HuH-7.5 (cell line): ENCODE measurements at places on chromosomes 2 and 18.

DNA sequence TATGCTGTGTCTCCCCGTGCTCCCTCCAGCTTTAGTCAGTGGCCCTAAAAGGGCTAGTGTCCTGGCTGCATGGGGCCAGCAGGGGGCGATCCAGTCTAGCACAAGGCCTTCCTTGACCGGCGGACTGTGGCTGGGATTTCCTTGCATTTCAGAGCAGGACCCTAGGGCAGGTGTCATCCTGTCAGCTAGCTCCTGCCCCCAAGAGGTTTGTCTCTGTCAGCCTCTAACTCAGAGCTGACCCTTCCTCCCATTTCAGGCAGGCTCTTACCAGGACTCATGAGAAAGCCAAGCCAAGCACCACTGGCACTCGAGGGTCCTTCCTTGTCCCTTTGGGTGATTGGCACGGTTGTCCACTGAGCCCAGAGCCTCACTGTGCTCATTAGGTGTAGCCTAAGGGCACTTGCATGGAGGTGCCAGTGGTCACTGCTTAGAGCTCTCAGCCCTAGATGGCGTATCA is 140.3 kb downstream of the RPIA start:
- DNase-seq: peak; percentile 30

DNA sequence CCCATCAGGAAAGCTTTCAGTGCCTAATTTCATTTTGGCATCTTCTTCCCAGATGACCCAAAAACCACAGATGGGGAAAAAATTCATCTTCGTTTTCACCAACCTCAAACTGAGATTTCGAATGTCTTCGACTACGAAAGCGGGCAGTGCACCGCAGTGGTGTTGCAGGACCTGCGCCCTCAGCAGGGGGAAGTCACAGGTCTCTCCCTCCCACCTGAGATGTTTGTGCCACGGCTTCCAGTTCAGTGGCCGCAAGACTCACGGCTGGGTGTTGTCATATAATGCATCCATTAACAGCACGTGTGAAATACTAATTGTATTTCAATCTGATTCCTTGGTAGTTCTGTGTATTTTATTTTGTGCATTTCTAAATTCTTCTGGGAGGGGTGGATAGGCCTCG is 66.2 kb upstream of the SALL3 start:
- no peak for DNase-seq

- peak; percentile 31 for DNase-seq
Observed at GRCh38 chr2:97806738-97807618, 93.6 kb downstream of the ZAP70 start.

DNA sequence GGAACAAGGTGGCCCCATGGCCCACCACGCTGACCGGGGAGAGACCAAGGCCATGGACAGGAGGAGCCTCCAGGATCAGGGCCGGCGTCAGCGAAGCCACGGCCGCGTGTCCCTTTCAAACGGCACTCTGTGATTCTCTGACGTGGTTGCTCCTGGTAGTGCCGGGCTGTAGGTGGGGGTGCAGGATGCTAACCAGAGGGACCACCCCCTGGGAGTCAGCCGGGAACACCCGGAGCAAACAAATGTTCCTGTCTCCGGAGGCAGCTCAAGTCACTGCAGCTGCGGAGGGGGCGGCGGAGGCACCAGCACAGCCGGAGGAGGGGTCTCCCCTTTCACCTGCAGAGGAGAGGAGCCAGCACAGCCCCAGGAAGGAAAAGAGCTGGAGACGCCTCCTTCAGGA is 750.6 kb upstream of the SALL3 start:
- DNase-seq: no peak

- no peak for DNase-seq
Observed at GRCh38 chr2:99832926-99833325, 309.5 kb downstream of the AFF3 start.

DNA sequence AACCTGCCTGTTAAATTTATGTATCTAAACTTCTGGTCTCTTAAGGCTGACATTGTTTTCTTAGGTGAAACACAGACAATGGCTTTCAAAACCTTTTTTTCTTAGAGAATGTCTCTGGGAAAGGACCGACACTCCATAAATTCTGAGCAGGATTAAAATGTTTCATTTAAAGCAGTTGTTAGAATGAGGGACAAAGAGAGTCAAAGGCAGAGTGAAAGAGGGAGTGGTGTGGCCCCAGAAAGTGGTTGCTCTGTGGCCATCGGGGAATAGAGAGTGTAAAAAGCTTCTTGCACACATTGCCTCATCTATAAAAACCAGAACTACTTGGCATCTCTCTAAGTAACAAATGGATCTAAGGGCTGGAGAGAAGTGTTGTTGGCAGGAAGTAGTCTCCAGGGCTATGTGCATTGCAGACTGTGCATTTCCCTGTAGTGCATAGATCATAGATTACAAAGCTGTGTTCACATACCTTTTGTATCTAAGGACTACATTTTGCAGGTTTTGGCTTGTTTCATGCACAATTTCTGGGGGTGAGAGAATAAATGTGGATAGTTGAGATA is 3.6 kb downstream of the RPRM start:
- DNase-seq: no peak

DNA sequence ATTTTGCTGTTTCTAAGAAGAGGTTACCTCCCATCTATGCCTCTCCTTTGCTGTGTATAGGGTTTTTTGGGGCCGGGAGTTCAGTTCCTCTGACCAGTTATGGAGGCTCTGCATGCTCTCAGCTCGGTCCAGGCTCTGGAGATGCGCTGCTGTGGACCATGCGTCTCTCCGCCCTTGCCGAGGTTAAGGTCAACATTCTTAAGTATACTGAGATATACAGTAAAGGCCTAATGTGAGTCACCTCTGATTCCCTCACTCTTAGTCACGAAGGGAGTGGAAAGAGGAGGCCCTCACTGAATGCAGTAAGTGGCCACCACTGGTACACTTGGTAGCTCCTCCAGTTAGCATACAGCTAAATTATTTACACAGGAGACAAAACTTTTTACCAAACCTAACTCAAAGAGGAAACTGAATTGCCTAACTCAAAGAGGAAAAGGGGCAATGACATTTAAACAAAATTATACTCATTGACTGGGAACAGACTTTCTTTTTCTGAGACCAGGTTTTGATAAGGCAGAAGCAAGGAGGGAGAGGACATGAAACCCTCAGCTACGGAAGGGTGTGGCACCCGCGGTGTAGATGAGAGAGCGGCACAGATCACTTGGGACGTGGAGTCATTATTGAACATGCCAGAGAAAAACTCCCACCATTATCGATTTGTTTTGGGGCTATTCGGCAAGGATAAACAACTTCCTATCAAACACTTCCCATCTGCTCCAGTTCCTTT is 98.7 kb downstream of the COPS8 start:
- DNase-seq: no peak

- no peak for DNase-seq
Observed at GRCh38 chr2:68336192-68336591, 16.4 kb upstream of the CNRIP1 start.

GRCh38 chr2:202005272-202005887 is 28.3 kb upstream of the FZD7 start:
- no peak for DNase-seq

- DNase-seq: no peak
Observed at GRCh38 chr2:148968776-148969319, 69.7 kb upstream of the LYPD6B start.

DNA sequence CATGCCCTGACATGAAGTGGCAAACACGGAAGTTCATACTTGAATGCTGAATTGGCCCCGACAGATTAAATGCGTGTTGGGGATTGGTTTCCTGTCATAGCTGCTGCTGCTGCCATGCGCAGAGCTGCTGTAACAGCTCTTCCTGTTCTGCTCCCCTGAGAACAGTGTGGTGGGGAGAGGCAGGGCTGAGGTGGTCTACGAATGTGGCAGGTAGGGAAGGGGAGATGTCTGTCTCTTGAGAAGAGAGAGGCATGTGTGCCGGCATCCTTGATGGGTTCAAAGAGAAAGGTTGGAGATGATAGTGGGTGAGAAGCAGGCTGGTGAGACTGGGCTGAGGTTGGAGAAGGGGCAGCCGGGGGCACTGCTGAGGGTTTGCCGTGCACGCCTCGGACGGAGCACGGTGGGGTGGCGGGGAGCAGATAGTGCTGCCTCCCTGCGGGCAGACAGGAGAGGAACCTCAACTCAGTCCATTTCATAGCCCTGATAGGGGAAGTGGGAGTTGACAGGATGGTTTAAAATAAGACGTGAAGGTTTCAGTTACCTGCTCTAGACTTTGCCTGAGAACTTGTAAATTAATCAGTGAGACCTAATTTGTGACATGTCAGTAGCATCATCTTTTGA is 46.1 kb downstream of the TMEM185B start:
- no peak for DNase-seq

DNA sequence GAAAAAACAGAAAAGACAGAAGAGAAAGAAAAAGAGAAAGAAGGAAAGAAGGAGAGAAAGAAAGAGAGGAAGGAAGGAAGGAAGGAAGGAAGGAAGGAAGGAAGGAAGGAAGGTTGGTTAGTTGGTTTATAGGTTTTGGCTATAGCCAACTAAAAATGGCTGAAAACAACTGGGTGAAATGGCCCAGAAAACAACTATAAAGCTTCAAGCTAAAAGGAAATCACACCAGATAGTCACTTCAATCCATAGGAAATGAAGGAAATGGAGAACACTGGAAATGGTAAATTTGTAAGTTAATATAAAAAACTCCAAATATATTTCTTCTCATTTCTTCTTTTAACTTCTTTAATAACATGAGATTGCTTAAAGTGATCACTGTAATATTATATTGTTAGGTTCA is 118.5 kb downstream of the FBXO15 start:
- DNase-seq: no peak
